ENCODE measurements at places on chromosomes 12 and 14.

DNA sequence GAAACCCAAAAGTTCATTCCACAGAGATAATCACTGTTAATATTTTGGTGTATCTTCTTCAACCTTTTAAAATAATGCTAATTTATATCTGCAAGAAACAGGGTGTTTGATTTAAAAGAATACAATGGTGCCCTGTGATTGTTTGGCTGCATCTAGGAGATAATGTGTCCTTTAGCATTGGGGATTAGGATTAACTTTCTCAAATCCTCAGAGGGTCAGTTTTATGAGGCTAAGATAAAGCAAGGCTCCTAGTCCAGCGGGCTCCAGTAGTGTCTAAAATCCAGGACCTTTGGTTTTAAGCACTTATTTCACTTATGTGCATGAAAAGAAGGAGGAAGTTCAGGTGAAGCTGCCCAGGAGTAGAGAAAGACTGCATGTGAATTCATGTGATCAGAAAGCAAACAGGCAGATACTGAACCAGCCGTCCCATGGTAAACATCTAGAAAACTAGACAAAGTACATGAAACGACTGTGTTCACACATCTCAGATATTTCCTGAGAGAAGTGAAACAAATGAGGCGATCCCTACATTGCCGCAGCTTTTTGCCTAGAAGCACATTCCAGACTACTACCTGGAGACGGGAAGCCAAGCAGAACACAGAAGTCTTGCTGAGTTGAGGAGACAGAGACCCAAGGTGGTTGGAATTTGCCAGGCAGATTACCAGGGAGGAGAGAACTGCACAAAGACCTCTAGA is 129.1 kb upstream of the MAX start:
- DNase-seq: no peak

DNA sequence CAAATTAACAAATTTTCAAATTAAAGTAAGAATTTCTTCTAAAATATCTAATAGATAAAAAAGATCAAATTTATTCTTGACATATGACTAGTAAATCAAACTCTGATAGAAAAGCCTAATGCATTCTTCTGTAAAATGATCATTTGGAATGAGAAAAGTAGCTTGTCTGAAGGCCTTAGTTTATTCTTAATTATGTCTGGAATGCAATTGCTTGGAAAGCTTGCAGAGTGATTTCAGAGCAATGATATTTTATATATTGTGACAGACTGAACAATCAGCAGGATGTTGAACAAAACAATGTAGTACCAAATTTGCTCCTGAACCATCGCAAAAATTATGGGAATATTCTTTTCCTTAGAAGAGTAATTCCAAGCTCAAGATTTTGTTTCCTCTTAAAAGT is 789.6 kb upstream of the NOVA1 start:
- no peak for DNase-seq

DNA sequence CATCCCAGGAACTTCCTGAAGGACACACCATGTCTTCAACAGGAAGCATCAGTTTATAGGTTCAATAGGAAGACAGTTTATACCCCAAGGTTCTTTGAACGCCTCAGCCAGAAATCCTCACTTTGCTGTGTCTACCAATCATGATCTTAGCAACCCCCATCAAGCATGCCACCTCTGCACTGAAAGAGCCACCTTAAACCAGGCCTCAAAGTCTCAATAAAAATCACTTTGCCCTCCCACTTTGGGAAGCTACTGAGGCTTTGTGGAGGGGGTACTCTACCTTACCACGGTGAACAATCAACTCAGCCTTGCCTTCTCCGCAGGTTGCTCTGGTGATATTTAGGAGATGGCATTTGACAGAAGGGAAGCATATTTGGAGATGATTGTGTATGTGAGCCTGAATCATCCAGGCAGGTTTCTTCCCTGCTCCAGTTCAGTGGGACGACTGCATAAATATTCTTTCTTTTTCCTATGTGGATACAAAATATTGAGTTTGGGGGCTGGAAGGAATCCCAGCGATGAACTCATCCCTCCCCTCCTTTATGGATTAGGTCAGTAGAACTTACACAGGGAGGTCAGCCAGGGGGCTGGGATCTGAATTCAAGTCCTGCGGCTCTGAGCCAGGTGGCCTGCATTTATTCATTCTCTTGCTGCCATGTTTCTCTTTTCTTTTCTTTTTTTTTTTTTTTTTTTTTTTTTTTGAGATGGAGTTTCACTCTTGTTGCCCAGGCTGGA is 42.8 kb upstream of the VASH1 start:
- DNase-seq: no peak

- DNase-seq: peak; percentile 29
Observed at GRCh38 chr12:59056966-59057365, 136.7 kb upstream of the LRIG3 start.

DNA sequence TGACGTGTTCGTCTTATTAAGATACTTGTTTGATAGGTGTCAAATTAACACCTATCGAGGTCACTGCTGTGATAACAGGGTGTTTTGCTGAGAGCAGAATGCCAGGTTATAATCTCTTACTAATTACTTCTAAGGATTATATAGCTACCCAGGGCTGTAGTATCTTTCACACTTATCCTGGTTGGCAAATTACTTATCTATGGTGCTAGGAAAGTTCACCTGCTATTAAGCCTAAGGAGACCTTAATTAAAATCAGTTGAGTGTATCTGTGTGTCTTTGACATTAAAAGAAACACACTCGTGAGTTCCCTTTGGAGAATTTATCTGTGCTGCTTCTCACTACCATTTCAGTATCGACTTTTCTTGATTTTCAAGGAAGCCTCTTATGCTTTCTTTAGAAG is 301.6 kb upstream of the SLC16A7 start:
- DNase-seq: no peak

DNA sequence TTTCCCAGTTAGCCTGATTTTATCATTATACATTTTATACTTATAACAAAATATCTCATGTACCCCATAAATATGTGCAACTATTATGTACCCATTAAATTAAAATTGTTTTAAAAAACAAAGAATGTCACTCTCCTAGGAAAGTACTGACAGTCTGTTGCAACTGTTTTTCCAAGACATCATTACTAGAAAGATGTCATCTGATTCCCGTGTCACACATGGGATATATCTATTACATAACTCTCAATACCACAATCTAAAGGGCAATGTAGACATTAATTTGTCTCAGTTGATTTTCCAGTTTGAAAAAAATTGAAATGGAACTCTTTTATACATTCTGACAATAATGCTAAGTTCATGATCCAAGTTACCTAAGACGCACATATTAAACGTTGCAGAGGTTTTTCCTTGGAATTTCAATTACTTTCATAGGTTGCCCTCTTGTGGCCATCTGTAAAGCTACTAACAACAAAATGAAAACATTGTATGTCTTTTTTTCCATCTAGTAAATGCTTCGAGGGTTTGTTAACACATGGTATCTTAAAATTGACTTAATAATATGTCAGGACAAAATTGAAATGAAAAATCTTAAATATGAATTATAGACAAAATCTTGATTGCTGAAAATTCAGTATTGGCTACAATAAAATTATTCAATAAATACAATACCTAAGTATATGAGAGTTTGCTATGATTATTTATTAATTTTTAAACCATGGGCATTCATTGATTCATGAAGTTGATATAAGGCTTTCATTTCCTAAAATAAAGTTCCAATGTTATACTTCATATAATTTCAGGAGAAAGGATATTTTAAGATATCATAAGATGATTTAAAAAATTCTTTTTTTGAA is 131.6 kb downstream of the PPFIA2 start:
- peak; percentile 47 for DNase-seq

DNA sequence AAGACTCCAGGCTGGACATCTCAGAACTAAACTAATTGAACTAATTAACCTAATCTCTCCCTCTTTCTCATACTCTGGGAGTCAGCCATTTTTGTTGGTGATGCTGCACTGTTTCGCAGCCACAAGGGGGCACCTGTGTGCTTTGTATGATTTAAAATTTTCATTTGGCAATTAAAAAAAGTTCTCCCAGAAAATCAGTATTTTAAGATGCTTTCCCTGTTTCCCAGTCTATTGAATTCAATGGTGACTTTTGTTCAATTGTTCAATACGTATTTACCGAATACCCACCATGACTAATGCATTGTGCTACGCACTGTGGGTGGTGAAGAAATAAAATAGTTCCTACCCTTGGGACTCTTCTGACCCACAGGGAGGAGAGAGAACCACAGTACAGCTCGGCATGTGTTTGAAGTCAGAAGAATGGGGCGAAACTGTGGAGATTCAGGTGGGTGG is 63.7 kb downstream of the ZNF664 start:
- DNase-seq: peak; percentile 60

DNA sequence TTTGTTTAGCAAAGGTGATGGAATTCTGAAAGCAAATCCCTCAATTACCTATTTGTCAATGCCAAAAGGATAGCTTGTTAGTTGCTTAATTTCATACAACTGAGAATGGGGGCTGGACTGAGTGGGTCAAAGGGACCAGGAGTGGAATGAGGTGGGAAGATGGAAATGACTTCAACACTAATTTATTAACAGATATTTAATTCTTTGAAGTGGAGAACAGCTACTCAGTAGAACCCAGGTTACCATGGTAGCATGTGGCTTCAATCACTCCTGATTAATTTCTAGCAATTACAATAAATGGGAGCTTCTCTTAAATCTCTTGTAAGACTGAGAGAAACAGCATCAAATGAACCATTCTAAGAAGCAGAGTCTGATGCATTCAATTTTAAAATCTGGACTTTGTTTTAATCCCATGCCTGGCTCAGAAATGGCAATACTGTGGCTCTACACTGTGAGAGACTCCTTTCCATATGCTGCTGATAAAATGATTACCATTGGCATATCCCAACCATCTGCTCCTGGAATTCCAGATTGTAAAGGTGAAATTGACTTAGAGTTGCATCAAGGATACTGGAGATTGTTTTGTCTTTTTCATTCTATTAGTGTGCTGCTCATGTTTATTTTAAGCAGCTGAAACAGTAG is 607.8 kb downstream of the SNAPC1 start:
- no peak for DNase-seq

GRCh38 chr12:72610854-72611358 is 338.7 kb downstream of the TRHDE start:
- no peak for DNase-seq

DNA sequence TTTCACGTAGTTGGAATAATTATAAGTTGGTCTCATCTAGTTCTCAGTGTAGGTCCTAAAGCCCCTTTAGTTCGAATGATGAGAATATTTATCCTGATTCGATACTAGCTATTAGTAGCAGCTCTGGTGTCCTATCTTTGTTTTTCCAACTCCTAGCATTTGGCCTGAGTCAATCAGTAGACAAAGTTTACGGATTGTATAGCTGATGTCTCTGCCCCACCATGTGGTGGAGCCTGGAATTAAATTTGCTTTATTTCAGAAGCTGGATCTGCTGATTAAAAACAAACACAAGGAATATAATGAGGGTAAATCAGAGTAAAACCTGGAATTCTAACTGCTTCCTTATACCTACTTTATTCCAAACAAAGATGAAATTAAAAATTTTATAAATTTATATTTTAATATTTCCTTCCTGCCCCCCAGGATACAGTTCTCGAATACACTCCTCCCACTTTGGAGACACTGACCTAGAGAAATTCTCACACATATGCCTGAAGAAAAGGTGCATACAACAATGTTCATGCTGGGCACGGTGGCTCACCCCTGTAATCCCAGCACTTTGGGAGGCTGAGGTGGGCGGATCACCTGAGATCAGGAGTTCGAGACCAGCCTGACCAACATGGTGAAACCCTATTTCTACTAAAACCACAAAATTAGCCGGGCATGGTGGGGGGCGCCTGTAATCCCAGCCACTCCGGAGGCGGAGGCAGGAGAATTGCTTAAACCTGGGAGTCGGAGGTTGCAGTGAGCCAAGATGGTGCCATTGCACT is 7.6 kb upstream of the BRMS1L start:
- DNase-seq: peak; percentile 64

GRCh38 chr12:121176826-121177529 is 33.0 kb upstream of the P2RX4 start:
- DNase-seq: no peak

GRCh38 chr12:12445165-12445881 is 88.4 kb downstream of the BORCS5 start:
- DNase-seq: no peak

DNA sequence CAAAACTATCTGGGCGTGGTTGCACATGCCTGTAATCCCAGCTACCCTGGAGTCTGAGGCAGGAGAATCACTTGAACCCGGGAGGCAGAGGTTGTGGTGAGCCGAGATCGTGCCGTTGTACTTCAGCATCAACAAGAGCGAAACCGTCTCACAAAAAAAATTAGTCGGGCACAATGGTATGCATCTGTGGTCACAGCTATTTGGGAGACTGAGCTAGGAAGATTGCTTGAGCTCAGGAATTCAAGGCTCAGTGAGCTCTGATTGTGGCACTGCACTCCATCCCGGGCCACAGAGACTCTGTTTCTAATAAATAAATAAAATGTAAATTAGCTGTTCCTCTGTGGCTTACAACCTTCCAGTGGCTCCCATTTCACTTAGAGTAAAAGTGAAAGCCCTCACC is 28.0 kb downstream of the RCOR1 start:
- no peak for DNase-seq

DNA sequence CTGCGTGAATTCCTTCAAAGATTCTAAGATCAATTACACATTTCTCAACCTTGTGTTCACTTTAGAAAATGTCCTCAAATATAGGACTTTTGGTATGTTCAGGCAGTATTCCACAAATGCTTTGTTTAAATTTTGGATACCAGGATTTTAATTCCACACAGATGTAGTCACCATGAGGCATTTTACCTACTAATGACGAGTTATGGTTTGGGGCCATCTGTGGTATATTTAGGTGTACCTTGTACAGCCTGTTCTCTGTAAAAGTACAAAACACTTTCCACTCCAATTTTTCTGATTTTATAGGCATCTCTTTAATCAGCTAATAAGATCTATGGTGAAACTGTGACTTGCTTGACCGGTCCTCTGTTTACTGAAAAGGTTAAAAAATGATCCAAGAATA is 275.7 kb upstream of the PRICKLE1 start:
- DNase-seq: no peak

- DNase-seq: no peak
Observed at GRCh38 chr14:97306133-97306759, 509.1 kb downstream of the VRK1 start.

- DNase-seq: no peak
Observed at GRCh38 chr14:37118673-37119366, 53.6 kb downstream of the SLC25A21 start.

GRCh38 chr12:60387356-60387755 is 791.5 kb downstream of the SLC16A7 start:
- DNase-seq: no peak

- DNase-seq: no peak
Observed at GRCh38 chr14:61335049-61335448, 13.7 kb downstream of the PRKCH start.

DNA sequence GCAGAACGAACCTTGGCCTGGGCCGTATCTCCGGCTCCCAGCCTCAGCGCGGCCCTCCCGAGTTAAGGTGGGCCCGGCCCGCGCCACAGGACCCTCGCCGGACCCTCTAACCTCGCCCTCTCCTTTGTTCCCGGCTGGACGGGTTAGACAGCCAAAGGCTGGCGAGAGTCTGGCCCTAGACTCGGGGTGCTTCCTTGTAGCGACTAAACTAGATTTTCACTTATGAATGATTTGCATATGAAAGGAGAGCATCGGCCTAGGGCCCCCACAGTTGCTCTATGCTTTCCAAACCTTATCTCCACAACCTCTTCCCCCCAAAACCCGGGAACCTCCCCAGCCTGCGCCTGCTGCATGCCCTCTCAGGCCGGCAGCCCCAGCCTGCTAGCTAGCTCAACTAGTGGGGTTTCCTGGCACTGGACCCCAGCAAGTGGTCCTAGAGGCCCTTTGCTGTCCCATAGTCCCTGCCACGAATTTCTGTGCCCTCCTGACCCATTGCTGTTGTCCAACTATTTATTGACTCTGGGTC is 2.0 kb downstream of the HOXC5 start:
- no peak for DNase-seq

Measured in endothelial cell of umbilical vein (primary cell).